Vagina (tissue), 2 donors: ENCODE measurements at places on chromosomes 1 and 21.

DNA sequence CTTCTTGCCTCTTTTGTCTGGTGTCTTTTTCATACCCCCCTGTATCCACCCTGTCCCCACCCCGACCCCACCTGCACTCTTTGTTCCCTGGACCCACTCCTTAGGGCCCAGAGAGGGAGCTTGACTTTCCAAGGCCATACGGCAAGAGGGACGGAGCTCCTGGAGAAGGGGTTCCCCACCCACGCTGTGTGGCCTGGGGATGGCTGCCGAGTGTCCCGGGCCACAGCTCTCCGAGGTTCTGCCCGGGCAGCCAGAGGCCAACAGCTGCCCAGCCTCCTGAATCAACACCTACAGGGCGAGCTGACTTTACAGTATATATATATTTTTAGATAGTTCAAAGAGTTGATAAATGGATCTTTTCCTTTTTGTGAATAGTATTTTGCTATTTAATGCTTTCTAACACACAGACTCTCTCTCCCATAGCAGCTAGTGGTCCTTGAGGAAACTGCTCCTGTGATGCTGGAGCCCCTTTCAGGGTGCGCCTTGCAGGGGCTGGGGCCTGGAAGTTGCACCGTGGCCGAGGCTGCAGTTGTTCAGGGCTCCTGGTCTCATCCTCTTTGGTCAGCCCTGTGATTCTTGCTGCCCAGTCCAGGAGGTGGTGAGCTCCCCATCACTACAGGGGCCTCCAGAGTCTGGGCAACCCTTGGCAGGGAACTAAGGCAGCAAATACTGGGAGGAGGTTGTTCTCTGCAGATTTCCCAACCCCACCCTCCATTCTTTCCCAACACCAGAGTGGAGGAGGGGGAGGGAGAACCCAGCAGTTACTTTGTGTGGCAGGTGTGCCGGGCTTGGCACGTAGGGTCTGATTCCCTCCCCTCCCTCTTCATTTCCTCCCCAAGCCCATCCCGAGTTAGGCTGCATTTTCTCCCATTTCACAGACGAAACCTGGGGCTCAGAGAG is 321.6 kb downstream of the PTPRU start:
- DNase-seq: no peak

DNA sequence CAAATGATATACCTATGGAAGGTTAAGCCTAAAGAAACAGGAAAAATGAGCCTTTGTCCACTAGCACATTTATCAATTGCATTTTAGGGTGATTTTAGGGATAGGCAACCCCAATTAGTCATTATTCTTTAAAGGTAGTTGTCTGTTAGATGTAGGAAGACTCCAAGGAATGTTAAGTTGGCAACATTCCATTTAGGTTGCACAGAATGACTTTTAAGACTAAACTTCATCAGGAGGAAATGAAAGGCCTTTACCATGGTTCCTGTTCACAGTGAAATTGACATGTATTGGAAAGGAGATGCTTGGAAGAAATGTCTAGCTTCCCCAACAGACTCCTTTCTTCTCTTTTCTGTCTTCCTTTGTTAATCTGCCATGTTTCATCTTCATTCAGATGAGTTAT is 1.6 kb upstream of the APOBEC4 start:
- no peak for DNase-seq

DNA sequence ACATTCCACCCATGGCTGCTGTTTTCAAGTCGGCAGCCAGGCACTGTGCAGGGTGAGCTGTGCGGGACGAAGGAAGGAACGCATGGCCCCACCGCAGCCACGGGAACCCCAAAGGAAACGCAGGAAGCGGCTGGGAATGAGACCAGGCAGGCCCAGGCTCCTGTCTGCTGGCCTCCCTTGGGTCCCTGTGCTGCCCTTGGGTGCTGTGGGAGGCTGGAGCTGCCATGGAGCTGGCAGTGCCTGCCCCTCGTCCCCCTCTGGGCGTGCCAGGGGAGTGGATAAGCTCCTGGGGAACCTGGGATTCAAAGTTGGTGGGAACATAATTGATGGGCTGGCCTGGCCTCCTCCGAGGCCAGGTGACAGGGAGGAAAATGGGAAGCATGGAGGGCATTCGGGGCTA is 5.3 kb upstream of the KRTAP10-4 start:
- peak; percentile 49 for DNase-seq

DNA sequence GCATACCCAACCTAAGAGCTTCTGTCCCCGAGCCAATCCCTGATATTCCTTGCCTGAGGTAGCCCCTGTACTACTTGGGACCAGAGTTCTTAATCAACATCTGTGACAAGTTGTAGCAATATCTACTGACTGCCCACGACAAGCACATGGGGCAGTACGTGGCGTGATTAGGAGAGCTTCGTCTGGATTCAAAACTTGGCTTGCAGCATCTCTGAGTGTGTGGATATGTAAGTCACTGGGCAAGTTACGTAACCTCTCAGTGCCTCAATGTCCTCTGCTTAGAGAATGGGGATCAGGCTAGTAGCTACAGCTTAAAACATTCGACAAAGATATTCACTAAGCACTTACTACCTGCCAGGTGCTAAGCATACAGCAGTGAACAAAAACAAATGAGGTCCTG is 5.0 kb downstream of the HSPG2 start:
- DNase-seq: no peak

- DNase-seq: no peak
Observed at GRCh38 chr1:183477986-183478781, 5.9 kb downstream of the SMG7 start.

DNA sequence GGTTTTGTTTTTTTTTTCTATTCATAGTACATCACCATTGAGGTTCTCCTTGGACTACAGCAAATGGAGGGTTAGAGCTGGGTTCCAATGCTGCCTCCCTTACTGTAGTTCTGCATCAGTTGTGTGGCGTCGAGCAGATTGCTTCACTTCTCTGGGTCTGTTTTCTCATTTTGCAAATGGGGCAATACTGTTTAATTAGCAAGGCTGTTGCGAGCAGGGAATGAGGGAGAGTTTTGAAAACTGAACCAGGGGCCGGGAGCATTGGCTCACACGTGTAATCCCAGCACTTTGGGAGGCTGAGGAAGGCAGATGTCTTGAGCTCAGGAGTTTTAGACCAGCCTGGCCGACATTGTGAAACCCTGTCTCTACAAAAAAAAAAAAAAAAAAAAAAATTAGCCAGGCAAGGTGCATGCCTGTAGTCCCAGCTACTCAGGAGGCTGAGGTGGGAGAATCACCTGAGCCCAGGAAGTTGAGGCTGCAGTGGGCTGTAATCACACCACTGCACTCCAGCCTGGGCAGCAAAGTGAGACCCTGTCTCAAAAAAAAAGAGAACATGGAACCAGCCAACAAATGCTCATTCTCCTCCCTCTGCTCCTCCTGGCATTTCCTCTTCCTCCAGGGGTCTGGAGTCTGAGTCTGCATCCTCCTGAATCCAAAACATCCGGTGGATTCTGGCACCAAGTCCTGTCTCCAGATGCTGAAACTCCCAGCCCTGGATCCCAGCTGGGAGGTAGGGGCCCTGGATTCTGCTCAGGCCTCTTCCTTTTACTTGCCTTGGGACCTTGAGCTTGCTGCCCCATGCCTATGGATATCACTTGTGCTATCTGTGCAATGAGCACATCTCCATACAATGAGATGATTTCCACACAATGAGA is 3.7 kb upstream of the PLOD1 start:
- DNase-seq: no peak

DNA sequence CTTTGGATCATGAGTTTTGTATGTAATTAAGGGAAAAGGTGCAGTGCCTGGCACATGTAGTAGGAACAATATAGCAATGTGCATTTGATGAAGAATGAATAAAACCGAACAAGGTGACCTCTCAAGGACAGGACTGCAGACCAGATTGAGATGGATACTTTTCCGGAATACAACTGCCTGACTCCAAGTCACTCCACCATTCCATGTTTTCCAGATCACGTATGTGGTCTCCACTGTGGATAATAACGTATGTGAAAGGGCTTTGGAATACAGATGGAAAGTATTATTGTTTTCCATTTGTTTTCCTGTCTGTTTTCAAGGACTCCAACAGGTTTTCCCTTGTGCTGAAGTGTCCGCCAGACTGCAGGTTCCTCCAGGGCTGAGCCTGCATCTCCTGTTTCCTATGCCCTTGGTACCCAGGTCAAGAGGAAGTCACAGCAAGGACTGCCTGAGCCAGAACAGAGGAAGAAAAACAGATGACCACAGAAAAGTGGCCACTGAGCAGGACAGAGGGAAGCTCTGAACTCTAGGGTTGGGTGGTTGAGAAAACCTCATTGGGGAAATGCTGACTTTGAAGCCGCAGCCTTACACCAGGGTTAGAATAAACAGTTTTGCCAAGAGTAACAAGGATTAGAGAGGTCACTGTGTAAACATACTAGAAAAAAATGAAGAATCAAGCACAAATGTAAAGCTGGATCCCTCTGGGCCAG is 4.0 kb downstream of the CFAP45 start:
- no peak for DNase-seq

DNA sequence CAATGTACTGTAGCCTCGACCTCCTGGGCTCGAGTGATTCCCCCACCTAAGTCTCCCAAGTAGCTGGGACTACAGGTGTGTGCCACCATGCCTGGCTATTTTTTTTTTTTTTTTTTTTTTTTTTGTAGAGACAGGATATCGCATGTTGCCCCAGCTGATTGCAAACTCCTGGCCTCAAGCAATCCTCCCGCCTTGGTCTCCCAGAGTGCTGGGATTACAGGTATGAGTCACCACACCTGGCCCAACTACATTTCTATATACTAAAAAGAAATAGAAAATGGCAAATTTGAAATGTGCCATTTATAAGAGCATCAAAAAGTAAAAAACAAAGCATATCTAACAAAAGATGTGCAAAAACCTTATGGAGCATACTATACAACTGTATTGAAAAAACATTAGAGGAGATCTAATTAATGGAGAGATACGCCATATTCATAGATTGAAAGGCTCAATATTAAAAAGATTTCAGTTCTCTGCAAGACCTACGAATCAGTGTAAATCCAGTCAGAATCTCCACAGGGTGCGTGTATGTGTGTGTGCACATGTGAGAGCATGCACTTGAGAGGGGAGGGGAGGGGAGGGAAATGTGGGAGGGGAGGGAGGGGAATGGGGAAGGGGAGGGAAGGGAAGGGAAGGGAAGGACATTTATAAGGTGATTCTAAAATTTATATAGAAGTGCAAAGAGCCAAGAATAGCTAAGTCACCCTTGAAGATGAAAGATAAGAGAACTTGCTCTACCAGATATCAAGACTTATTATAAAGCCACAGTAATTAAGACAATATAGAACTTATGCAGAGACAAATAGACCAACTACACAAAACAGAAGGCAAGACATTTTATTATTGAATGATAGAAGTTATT is 15.5 kb upstream of the PADI4 start:
- no peak for DNase-seq

- DNase-seq: no peak
Observed at GRCh38 chr1:40592107-40592803, 60.8 kb downstream of the ZNF684 start.

GRCh38 chr1:9890224-9890731 is 19.8 kb downstream of the CTNNBIP1 start:
- DNase-seq: no peak

DNA sequence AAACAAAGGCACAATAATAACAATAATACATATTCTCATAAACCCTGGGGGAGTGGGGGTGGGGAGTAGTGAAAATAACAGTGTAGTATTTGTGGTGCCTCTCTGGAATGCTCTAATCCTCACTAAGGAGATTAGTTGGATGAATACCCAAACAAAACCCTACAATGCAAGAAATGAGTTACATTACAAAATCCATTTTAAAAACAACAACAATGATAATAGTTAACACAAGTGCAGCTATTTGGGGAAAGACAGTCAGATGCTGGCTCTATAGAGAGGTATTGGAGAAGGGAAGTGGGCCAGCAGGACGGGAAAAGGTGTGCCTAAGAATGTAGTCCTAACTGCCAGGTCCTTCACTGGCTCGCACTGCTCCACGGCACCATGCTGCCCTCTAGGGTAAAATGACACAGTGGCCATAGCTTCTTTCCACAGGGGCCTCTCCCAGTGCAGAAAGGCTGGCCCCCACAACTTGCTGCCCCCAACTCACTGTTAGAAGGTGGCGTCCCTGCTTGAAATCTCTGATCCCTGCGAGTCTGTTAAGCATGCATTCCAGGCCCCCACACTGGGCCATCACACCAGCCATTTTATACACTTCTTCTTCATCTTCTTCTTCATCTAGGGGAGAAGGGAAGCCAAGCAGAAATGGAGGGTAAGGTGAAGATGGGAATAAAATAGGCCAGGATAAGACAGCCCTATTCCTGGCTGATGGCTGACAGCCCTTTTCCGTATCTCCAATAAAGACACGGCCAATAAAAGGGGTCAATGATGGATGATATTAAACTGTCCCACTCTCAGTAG is 113.8 kb downstream of the UBR4 start:
- no peak for DNase-seq

DNA sequence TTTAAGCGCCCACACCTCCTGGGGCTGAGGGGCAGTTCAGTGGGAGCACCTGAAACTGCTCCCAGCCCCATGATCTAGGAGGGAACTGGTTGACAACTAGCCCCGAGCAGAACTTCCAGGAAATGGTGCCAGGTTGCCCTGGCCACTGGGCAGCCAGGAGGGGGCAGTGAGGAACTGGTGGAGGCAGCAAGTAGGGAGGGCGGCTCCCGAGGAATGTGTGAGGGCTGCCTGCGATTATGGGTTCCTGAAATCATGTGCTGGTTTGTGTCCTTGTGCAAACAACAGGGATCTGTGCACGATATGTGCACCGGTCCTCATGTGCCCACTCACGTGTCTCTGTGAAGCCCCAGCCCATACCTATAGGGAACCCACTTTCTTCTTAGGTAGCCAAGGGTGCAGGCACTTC is 9.9 kb downstream of the GPR3 start:
- no peak for DNase-seq

- DNase-seq: no peak
Observed at GRCh38 chr1:6842301-6842700, 57.0 kb downstream of the CAMTA1 start.

DNA sequence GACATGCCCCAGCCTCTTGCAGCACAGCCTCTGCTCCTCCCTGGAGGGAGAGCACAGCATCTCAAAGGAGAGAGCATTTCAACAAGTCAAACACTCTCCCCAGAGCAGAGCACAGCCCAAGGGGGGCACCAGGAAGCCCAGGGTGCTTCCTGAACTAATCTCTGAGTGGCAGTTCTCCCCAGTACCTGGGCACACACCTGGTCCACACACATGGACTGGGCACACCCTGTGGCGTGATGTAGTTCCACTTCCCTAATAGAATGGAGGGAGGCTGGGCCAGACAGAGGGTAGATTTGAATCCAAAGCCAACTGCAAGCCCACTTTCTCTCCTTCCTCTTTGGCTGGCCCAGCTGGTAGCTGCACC is 55.5 kb downstream of the CD46 start:
- no peak for DNase-seq

DNA sequence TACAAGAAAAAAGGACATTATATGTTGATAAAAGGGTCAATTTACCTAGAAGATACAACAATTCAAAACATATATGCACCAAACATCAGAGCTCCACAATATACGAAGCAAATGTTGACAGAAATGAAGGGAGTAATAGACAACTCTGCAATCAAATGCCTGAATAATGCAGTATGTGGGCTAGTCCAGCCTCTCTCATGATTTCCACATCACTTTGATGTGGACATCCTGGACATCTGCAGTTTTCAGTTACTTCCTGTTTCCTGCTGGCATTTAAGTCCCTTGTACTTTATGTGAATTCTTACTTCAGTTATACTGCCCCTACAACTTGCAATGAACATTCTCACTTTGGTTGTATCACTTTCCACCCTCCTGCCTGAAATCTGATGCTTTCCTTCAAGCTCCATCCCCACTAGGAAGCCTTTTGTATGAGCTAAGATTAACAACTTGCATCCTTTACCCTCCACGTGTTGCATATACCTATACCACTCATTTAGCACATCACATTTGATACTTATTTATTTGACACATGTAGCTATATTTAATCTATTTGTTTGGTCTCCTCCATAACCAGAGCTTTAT is 36.7 kb downstream of the DISC1 start:
- DNase-seq: no peak

- no peak for DNase-seq
Observed at GRCh38 chr1:67175530-67176087, 9.4 kb downstream of the IL23R start.
